ENCODE measurements at places on chromosomes 3 and 15.
A peak's percentile ranks its signal among the peaks of the same experiment; 100 is the strongest.

DNA sequence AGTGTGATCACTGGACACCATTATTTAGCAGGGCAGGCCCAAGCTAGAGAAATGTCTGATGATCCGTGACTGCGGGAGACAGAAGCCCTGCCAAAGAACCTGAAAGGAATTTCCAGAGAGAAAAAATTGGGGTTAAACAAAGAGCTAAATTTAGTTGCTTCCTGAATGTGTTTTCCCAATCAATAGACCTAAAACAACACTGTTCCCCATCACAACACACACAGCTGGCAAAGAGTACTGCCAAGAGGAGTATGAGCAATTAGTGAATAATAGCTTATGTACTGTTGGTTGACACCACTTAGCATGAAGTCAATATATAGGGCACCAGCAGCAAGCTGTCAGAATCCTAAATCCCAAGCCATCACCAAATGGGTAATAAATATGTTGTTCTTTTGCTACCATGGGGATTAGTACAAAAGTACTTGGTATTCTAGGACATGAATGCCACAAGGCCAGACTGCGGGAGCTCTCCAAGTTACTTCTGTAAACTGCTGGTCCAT is 35.7 kb downstream of the CLK3 start:
- no peak for DNase-seq

GRCh38 chr3:131756405-131756804 is 253.6 kb upstream of the MRPL3 start:
- DNase-seq, result no peak

DNA sequence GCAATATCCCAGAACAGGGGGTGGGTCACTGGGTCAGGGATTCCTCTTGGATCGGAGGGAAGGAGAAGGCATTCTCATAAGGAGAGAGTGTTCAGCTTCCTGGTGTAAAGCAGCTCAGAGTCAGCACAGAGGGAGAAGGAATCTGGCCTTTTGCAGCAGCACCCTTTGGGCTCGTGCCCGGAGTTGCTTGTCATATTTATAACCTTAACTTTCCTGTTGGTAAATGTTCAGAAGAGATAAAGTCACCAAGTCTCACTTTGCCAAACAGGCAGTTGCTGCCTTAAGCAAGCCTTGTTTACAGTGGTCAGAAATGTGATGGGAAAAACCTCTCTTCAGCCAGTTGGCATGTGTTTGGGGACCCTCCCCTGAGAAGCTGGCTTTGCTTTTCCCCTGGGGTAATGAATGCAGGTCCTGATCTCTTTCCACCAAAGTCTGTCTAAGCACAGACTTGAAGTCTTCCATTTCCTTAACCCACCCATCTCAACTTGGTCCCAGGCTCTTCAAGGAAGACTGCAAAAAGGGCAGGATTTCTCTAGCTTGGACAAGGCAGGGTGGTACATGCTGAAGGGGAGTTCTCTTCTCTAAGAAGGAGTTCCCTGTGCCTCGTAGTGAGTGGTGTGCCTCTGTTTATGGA is 206.9 kb upstream of the BHLHE40 start:
- no peak for DNase-seq

DNA sequence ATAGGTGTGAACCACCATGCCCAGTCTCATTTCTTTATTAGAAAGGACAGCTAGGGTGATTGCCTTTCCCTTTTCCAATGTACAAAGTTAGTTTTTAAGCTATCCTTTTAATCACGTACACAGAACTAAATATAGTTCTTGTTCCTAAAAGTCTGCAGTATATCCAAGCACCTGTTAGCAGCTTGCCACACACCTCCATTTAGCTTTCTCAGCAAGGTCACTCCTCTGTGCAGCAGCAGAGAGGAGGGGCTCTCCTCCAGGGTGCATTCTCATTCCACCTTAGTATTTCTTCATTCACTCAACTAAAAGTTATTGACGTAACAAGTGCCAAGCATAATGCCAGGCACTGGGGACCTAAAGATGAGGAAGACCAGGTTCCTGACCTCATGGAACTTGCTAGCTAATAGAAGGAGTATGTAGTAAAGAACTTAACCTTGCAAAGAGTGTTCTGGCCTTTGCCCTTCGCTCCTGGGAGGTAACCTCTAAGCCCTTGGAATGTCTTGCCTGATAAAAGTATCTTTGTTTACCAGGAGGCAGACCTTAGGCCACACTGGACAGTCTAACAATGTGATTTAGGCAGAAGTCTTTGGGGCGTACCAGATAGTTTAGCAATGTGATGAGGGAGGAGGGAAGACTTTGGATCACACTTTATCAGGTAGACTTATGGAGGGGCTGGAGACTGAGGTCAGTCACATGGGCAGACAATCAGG is 12.7 kb upstream of the PTPN9 start:
- DNase-seq, result no peak

DNA sequence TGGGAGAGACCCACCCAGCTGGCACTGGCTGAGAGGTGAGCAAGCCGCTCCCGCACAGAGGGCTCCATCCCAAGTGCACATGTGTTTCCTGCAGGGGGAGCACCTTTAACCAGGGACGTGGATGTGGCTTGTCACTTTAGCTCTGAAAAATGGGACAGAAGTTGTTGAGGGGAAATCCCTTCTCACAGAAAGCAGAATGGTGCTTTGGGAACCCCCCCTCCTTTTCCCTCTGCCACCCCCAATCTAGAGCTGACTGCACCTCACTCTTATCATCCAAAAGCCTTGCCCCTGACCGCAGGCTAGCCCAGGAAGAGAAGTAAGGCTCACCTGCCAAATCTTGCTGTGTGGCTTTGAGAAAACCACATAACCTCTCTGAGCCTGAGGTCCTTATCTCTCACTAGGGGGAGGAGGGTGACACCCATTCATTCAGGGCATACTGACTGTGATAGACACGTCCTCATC is 77.9 kb downstream of the RPN1 start:
- peak; percentile 61 for DNase-seq

- peak; percentile 97 for DNase-seq
Observed at GRCh38 chr3:193231201-193231600, 9.8 kb upstream of the PLAAT1 start.

GRCh38 chr3:57999417-58000115 is 8.7 kb upstream of the FLNB start:
- no peak for DNase-seq

DNA sequence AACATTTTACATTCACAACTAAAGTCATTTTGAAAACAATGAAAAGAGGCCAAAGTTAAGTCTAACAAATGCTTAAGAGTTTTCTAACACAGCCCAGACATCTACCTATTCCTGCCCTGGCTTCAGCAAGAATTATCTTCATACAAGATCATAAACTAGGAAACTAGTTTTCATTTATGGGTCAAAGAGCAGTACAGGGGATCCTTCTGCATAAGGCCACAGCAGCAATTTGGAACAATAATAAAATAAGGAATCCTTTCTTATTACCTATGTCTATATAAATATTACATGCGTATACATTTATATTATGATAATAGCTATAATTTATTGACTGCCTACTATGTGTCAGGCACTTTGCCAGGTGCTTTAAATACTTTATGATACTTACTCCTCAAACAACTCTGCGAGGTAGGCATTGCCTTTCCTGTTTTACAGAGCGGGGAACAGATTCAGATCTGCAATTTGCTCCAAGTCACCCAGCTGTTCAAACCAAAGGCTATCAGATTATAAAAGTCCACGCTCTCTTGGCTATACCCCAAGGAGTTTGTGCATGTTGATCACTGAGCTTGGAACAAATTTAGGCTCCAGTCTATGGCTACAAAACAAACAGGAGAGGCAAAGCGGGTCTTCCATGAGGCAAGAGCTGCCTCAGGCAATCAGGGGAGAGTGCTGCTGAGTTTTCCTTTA is 196.4 kb downstream of the RORA start:
- no peak for DNase-seq

GRCh38 chr3:42173307-42173706 is 82.2 kb downstream of the TRAK1 start:
- DNase-seq, result no peak

DNA sequence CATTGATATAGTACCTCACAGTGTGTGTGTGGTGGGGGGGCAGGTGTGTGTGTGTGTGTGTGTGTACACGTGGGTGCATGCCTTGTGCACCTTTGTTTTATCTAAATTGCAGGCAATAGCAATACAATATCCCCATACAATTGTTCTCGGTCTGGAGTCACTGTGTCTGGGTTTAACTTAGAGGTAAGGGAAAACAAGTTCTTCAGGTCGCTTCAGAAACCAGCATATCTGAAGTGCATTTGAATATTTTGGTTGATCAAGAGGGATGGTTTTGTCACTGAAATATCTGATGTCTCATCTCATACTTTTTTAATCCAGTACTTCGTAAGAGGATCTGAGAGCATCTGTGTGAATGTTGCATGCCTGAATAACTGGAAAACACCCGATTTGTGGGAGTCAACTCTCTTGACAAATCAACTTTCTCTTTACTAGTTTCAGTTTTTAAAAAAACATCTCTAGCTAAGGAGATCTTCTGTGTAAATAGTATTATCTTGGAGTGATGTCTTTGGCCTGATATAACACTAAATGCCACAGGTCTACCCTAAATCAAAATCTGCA is 206.8 kb upstream of the NR2F2 start:
- no peak for DNase-seq

All from NCI-H82 (cell line).